ENCODE measurements at places on chromosomes 2 and 18. TPM values are rescaled to one million over a fixed set of nuclear protein-coding genes. Genes with fewer than 3 reads are reported as not detected.

- no peak for DNase-seq
Measured at GRCh38 chr18:41537666-41538065, 417.4 kb upstream of the PIK3C3 start.

DNA sequence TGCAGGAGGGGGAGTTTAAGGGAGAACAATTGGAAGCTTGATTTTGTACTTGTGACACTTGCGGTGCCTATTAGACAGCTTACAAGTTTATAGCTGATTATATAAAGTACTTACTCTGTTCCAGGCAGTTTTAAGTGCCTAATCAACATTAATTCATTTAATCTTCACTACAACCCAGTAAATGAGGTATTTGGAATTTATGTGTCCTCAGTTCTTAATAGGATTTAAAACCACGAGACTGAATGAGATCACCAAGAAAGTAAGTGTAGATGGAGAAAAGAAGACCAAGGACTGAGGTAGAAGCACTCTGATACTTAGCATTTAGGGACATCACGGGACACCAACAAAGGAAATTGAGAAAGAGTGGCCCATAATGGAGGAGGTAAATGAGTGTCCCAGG lies 49.8 kb downstream of the ZC3H15 start:
- no peak for DNase-seq

DNA sequence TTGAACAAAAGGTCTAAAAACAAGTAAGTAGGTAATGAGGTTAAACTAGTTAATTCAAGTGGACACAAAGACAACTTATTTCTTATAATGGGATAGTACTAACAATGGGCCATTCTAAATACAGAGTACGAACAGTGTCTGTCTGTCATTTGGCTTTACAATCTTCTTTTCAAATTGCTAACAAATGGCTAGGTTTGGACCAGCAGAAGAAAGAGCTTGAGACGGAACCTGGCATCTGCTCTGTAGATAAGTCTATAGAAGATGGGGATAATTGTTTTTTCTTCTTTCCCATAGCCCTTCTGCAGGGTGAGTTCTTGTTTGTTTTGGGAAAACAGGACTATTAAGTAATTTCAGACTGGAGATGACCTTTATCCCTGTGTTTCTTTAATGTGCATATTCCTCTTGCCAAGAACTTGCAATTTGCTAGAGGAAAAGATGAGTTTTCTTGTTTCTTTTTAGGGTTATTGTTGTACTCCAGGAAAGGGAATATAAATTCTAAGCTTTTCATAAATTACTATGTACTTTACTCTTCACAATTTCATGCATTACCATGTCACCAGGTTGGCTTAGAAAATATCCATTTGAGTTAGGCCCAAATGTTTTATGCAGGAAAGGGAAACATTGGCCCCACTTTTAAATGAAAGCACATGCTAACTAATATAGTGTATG lies 500.5 kb upstream of the SYT4 start:
- no peak for DNase-seq

Gene SRD5A2
- 0.06 TPM for total RNA-seq
